SK-N-SH (cell line): ENCODE measurements at places on chromosomes 13 and 19. TPM values are rescaled to one million over a fixed set of nuclear protein-coding genes. Genes with fewer than 3 reads are reported as not detected.

ZNF850 gene
- 1.6 TPM in 2 replicates for polyA plus RNA-seq

DNA sequence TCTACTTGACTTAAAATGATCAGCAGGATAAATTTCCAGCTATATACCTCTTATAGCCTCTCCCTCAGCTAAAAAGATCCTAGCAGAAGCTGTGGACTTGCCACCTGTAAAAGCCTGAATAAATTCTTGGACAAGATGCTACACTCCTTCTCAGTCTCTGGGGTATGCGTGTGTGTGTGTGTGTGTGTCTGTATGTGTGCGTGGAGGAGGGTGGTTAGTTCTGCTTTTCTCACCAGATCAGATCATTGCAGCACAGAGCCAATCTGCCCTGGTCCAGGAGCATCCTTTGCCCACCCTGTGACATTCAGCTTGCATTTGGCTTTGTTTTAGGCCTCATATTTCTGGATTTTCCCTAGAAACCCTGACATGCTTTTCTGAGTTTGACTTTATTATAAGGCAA is 438.3 kb downstream of the RFC3 start:
- H3K27me3 ChIP-seq: no peaks in the 10 kb centered on the region
- H3K4me3 ChIP-seq: no peak overlapping the region
- no peak for DNase-seq
- H3K27ac ChIP-seq: no peak overlapping the region
- H3K4me1 ChIP-seq: peaks cover 14% of the 10 kb centered on the region
- H3K36me3 ChIP-seq: no peaks in the 10 kb centered on the region

DNA sequence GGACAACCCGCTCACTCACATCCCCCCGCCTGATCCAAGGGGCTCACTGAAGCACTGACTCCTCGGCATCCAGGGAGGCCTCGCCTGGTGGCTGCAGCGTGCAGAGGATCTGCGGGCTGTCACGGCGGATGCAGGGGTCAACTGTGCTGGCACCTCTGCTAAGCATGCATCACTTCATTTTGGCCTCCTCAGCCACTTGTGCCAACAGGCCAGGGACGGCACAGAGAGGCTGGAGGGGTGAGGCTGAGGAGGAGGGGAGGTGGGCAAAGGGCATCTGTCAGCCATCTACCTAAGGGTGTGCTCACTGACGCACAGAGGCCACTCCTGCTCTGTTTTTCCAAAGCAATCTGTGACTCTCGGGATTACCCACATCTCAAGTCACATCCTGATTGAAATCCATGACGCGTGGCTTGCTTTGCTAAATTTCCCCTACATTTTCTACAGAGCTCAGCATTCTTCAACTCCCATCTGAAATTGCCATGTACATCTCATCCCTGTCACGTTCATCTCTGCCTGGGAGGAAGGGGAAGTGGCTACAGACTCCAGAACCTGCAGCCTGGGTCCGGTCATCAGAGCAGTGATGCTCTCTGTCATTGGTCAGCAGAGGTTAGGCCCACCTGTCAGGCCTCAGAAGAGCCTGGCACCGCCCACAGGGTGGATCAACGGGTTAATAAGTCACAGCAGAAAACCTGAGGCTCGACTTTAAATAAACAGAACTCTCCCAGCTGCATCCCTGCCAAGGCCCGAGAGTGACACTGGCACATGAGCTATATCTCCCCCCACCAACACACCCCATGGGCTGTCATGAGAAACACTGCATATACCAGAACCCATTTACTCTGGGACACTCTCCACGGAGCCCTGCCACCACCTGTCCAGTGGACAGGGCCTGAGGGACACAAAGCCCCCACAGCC is 17.6 kb downstream of the ELL start:
- no peak overlapping the region for H3K27ac ChIP-seq
- no peaks in the 10 kb centered on the region for H3K4me1 ChIP-seq
- no peaks in the 10 kb centered on the region for H3K27me3 ChIP-seq
- no peaks in the 10 kb centered on the region for H3K36me3 ChIP-seq
- no peak for DNase-seq

DNA sequence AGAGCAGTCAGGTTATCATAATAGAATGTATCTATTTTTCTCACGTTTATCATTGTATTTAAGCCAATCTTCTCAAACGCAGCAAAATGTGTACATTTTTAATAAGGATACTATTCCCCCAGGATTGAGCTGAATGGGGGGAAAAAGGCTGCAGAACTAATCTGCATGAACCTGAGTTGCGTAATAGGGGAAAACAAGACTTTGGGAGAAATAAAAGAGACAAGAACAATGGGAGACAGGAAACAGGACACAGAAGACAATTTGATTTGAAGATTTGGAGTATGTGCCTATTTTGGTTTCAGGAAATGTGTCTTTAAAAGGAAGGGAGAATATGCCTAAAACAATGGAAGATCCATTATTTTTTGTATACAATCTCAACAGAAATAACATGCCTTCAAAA is 844.5 kb downstream of the DIAPH3 start:
- H3K36me3 ChIP-seq: no peaks in the 10 kb centered on the region
- no peaks in the 10 kb centered on the region for H3K27me3 ChIP-seq
- no peak for DNase-seq
- H3K27ac ChIP-seq: no peak overlapping the region
- H3K4me1 ChIP-seq: peaks cover 4% of the 10 kb centered on the region; the same call in 1 of the 2 replicates

GRCh38 chr19:4439243-4439642 is 18.4 kb downstream of the UBXN6 start:
- H3K36me3 ChIP-seq: peaks cover 4% of the 10 kb centered on the region; the same call in 1 of the 2 replicates
- no peaks in the 10 kb centered on the region for H3K27me3 ChIP-seq
- no peak for DNase-seq
- no peak overlapping the region for H3K27ac ChIP-seq
- no peaks in the 10 kb centered on the region for H3K4me1 ChIP-seq
